Karpas-422 (cell line): ENCODE measurements at places on chromosomes 4 and X.

- DNase-seq = no peak
Measured at GRCh38 chr4:94590493-94590892, 138.8 kb downstream of the PDLIM5 start.

DNA sequence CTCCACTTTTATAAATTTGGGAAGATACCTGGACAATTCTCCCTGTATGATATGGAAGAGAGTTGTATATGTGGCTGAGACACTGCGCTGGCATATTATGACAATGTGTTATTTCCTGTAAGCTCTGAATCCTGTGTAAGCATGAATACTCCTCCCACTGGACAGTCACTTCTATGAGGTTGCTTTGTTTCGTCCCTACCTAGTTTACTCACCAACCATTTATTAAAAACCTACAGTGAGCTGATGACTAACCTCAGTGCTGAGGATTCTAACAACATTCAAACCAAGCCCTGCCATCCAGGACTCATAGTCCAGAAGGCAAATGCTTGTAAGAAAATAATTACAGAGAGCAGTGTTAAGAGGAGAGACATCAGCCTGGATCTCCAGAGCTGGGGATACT lies 1632.9 kb upstream of the TENM3 start:
- no peak for DNase-seq

DNA sequence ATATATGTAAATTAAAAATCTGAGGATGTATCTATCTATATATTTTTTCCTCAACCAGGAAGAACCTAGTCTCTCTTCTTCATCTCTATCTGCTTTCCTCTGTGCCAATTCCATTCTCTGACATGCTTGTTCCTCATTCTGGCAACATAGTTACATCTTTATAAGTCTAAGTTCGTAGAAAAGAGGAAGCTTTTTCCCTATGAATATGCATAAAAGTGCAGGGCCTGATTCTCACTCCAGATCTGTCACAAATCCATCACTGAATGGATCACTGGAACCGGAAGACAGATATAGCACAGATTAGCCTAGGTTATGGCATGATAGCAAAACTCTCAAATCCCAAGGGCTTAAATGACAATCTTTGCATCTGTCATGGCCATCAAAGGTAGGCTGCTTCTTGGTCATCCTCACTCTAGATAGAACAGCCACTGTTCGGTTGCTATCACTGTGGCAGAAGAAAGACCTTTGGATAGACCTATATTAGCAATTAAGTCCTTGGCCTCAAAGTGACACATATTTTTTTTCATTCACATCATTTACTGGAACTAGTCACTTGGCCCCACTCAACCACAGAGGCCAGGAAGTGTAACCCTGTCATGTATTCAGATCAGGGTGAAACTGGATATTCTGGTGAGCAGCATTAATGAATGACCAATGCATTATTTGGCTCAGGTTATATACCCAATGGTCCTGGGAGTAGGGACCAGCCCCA lies 22.2 kb downstream of the DTHD1 start:
- DNase-seq = no peak

DNA sequence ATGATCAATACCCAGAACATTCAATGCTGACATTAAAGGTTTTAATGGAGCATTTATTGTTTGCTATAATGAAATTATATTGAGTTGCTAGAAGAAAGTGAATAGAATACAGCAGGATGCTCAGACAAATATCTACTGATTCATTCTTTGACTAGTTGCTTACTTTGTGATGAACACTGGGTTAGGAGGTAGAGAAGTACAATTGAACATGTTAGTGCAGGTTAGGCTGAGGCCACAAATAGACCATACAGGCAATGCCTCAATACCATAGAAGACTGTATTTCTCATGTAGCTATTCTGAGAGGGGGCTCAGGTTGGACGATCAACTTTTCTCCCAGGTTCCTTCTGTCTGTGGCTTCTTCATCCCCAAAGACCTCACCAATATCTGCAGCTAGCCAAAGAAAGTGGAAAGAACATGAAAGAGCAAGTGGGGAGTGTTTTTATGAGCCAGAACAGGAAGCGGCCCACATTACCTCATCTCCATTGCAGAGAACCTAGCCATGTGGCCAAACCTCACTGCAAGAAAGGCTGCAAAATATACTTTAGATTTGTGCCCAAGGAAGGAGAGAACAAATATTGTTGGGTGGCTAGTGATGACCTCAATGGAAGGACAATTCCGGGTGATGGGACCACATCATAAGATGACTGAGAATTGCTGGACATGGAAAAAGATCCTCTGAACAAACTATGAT lies 180.3 kb upstream of the GATB start:
- DNase-seq = no peak

GRCh38 chr4:106496061-106496460 lies 127.5 kb upstream of the GIMD1 start:
- DNase-seq = no peak
